Islet precursor cell (in vitro differentiated cells): ENCODE measurements at places on chromosomes 6 and 20.

DNA sequence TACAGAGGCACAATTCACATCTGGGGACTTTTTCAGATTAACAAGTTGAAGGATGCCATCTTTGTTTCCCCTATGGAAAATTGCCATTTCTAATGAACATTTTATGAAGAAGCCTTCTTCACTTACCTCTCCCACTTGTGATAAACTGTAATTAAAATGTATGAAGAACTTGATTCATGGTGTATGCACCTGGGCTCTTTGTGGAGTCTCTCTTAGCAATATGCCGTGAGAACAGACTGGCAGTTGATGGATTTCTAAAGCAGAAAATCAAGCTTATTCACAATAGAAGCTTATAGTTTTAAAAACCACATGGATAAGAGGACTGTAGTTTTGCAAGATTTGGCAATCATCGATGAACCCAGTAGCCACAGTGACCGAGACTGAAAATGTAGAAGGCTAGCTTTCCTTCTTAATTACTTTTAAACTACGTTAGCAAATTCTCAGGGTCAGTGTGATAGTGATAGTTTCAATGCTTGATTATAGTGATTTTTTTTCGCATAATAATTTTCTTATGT lies 270.6 kb downstream of the PRL start:
- DNase-seq: no peak

DNA sequence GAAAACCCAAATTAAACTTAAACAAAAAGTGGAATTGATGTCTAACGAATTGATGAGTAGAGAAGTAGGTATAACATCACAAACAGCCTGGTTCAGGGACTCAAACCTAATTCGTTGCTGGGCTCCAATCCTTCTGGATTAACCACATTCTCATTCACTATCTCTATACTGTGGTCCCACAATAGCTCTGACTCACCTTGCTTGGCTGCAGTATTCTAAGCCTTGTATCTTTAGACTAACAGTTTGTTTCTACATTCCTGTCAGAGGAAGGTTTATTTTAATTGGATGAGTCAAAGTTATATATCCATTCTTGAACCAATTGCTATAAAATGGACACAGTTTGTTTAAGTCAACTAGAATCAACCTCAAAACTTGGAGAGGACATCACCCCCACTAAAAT lies 530.5 kb upstream of the PTCHD4 start:
- DNase-seq: no peak

DNA sequence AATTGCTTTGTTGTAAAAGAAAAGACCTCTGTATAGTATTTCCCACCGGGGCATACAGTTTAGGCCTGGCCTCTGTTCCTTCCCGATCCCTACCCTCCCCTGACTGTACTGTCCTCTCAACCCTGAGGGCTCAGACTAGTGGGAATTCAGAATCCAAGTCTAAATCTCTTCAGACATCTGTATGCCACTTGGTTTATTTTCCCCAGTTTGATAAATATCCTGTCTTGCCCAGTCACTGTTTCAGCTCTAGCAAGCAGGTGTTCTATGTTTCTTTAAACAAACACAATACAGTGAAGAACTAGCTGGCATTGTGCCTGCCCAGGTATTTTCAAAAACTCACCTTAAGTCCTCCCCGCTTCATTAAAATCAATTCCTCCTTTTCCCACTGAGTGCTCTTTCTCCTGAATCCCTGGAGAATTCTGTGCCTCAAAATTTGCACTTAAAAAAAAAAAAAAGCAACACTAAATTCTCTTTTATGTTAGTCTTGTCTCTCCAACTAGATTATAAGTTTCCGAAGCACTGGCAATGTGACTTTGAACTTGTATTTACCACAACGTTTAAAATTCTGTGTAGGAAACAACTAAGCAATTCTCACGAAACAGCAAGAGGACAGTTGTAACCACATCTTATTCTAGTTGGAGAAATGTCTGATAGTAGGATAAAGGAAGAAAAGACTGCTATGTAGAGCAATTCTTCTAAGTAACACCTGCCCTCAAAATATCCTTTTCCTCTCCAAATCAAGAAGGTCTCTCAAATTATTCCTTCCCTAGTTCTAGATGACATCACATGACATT lies 112.0 kb upstream of the CARMIL1 start:
- no peak for DNase-seq

DNA sequence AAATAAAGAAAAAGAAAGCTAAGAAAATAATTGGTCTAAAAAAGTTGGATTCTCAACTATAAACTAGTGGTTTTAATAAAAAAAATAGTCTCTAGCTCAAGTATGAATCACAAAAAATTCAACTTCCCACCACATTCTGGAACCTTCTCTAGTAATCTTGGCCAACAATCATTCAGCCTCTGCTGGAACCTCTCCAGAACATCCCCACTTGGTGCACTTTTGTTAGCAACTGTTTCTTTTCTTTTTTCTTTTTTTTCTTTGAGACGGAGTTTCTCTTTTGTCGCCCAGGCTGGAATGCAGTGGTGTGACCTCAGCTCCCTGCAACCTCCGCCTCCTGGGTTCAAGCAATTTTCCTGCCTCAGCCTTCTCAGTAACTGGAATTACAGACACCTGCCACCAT lies 35.7 kb downstream of the TXLNB start:
- no peak for DNase-seq

DNA sequence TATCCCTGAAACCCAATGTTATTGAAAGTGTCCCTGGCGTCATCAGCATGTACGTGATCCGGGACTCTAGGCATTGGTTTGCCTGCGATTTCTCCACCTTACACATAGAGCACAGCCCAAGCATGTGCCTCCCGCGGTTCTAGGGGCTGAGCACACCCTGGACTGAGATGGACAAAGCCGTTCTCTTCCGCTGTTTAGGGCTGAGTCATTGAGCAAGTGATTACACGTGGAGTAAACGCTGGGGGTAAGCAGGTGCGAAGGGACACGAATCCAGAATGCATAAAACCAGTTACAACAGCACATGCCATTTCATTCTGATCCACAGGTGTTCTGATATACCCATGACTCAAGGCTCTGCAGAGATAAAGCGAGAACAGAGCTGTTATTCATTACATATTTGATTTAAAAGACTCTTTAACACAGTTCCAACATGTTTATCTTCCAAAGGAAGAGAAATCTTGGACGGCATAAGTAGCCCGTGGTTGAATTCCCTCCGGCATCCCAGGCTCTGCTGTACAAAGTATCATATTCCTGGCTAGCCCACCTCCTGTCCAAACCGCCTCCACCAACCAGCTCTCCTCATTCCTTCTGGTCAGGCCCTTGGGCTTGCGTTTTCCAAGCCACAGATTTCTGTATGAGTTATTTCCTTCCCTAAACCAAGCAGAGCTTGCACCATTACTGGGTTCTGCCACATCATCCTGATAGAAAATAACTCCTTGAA lies 36.1 kb upstream of the THBS2 start:
- no peak for DNase-seq
